Activated CD4-positive, alpha-beta T cell treated with anti-CD3 and anti-CD28 coated beads for 4 hours (primary cell): ENCODE measurements at places on chromosomes 12 and 14.

GRCh38 chr14:72549026-72549425 lies 344.9 kb downstream of the DPF3 start:
- no peak for DNase-seq

DNA sequence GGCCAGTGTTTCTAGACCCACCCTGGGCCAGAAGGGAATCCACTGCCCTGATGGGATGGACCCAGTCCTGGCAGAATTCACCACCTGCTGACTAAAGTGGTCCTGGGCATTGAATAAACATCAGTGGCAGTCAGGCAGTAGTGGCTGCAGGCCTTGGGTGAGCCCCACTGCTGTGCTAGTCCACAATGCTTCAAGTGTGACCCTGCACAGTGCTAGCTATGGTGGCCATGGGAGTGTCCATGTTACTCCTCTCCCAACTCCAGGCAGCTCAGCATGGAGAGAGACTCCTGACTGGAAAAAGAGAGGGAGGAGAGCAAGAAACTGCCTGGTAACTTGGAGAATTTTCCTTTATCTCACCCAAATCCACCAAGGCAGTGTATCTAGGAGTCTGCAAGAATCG lies 17.5 kb upstream of the CSRP2 start:
- DNase-seq, result no peak

DNA sequence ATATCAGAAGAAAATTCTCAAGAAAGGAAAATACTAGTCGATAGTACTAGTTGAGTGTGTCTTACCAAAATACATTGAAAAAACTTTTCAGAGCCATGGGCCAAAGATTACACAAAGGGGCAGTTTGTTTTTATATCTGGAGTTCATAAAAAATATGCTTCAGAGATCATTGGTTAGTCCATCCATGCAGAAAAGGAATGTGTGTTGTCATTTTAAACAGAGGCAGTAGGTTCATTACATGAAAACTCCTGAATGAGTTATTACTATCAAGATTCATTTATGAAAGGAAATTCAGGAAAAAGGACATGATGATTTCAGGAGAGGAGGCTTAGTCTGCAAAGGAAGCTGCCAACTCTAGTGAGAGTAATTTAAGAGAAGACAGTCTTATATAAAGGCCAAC lies 354.8 kb downstream of the AEBP2 start:
- no peak for DNase-seq

DNA sequence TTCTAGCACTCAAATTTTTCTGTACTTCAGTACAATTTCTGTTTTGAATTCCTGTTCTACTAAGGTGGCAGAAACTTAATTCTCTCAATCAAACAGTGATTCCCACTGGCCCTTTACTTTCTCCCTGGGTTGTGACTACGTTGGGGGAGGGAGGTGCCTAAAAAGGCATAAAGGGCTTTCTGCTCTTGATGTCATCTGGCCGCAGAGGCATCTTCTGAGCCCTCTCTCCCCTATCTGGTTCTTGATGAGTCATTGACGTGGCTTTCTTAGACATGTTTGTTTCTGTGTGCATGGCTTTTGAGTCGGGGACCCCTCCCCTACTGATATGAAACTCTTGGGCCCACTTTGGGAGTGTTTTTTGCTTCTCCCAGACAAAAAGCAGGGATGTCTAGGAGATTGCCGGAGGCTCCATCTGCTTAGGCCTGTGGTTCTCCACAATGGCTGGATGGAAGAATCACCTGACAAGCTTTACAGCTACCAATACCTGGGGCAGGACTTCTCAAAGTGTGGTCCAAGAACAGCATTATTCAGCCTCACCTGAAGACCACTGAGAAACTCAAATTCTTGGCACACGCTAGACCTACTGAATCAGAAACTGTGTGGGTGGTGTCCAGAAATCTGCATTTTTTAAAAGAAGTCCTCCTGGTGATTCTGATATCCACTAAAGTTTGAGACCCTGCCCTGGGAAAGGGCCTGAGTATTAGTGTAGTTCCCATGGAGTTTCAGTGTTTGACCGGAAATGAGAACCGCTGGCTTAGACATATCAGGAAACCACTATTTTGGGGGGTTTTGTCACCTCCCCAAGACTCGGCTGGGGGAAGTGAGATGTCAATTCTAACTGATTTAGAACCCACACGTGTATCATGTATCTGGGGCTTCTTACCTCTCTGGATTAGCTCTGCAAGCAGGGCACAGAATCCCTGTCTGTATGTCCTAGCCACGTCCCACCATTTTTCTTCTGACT lies 395.7 kb upstream of the PDE3A start:
- DNase-seq, result no peak

GRCh38 chr12:115632308-115632707 lies 645.2 kb downstream of the MED13L start:
- no peak for DNase-seq
